ENCODE measurements at places on chromosomes 3 and 15.
A peak's percentile ranks its signal among the peaks of the same experiment; 100 is the strongest.

DNA sequence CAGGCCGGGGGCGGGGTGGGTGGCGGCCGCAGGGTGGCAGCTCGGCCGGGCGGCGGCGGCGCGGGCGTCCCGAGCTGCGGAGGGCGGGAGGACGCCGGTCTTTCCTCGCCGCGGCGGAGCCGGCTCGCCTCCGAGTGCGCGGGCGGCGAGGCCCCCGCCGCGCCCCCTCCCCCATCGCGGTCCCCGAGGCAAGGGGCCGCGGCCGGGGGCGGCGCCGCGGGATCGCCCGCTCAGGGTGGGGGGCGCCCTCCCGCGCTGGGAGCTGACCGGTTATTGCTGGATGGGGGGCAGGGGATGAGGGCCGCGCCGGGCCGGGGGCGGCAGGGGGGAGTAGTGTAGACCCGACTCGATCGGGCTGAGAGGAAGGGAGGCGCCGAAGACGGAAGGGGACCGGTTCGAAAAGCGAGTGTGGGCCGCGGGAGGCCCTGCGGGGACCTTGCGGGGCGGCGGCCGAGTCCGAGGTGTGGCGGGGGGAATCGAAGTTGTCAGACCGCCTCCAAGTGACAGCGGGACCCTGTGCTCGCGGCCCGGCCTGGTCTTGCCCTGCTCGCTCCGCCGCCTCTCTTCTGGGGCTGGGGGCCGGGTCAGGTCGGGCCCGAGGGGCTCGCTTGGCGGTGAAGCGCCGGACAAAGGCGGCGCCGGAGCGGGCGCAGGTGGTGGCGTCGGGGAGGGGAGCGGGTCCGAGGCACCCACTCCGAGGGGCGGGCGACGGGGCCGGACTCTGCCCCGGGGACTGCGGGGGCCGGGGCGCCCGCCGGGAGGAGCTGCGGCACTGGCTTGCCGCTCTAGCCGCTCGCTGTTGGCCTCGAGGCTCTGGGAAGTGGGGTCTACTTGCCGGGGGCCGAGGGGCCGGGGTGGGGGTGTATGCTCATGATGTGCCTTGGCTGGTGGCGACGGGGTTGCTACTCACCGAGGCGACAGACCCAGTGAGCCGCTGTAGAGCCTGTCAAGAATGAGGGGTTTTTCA, 1.1 kb downstream of the BAHD1 start:
- DNase-seq: peak; percentile 21

DNA sequence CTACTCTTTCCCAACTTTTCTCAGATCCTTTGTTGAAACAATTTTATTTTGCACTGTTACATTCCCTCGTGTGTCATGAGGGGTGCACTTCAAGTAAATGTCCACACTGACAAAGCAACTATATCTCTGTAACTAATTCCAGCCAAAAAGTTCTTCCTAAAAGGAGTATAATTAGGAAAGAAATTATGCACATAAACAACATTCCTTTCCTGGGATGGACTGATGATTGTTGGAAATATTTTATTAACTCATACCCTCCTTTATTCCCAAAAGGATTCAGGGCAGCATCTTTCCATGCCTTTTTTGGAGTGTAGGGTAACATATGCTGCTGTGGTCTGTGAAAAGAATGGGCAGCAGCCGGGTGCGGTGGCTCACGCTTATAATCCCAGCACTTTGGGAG, 426.1 kb upstream of the THBS1 start:
- no peak for DNase-seq

GRCh38 chr3:13420831-13421765, 976 bp upstream of the NUP210 start:
- peak; percentile 60 for DNase-seq

- no peak for DNase-seq
These were observed 130.4 kb downstream of the ZNF385D start for GRCh38 chr3:21620511-21621155.

DNA sequence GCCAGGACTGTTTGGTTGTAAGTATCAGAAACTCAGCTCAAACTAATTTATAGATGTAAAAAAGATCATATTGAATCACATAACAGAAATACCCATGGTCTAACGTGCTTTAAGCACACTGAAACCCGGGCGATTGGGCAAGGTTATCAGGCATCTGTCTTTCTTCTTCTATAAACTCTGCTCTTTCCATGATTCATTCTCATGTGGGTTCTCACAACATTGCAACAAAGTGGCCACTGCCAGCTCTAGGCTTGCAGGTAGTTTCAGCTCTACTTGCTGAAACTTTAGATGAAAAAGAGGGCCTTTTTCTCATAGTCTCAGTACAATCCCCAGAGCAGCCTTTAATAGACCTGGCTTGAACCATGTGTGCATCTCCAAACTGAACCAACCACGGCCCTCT, 456.1 kb downstream of the MFSD1 start:
- DNase-seq: no peak

DNA sequence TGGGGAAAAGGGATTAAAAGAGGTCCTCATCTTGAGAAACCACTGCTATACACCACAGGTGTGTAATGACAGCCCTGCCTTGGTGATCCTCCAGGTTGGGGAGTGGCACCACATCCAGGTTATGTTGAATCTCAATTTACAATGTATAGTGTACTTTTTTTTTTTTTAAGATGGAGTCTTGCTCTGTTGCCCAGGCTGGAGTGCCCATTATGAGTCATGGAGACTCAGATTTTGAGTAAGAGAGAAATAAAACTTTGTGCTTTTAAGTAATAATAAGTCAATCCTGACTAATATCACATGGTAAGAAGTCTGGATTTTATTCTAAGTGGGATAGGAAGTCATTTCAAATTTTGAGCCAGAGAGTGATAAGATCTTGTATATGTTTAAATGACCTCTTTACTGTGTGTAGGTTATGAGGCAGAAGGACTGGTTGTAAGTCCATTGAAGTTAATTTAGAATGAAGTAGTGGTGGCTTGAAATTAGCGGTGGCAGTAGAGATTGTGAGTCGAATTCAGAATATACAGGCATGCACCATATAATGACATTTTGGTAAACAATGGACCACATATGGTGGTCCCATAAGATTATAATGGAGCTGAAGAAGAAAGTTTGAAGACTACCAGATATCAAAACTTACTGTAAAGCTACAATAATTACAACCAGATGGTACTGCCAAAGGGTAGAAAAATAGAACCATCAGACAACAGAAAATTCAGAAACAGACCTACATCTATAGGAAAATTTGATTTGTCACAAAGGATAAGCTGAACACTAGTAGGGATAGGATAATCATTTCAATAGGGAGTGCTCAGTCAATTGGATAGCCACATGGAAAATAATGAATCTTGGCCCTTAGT, 20.7 kb downstream of the POPDC2 start:
- no peak for DNase-seq

GRCh38 chr3:102238362-102238761, 196.5 kb upstream of the ZPLD1 start:
- DNase-seq: no peak

GRCh38 chr3:190120269-190121060, at the start of gene P3H2:
Gene P3H2 (minus strand): TSS chr3:190120897. CDS start chr3:190120731, 166 bp downstream.
- no peak for DNase-seq

DNA sequence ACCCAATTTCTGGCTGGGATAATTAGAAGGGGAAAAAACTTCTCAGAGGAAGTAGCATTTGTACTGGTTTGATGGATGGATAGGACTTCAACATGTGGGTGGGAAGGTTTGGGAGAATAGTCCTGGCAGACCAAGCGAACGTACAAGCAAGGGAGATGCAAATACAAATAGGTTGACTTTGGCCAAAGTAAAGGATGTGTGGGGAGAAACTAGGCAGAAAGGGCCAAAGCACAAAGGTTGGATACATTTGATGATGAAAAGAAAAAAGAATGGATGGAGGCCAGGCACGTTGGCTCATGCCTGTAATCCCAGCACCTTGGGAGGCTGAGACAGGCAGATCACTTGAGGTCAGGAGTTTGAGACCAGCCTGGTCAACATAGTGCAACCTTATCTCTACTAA, 63.4 kb downstream of the ERC2 start:
- DNase-seq: no peak

GRCh38 chr15:40380636-40381035, 1.9 kb upstream of the KNSTRN start:
- DNase-seq: no peak

GRCh38 chr3:54826251-54826691, 101.6 kb downstream of the LRTM1 start:
- DNase-seq: no peak

- DNase-seq: no peak
These were observed 759.2 kb upstream of the CFAP20DC start for GRCh38 chr3:59809016-59809415.

DNA sequence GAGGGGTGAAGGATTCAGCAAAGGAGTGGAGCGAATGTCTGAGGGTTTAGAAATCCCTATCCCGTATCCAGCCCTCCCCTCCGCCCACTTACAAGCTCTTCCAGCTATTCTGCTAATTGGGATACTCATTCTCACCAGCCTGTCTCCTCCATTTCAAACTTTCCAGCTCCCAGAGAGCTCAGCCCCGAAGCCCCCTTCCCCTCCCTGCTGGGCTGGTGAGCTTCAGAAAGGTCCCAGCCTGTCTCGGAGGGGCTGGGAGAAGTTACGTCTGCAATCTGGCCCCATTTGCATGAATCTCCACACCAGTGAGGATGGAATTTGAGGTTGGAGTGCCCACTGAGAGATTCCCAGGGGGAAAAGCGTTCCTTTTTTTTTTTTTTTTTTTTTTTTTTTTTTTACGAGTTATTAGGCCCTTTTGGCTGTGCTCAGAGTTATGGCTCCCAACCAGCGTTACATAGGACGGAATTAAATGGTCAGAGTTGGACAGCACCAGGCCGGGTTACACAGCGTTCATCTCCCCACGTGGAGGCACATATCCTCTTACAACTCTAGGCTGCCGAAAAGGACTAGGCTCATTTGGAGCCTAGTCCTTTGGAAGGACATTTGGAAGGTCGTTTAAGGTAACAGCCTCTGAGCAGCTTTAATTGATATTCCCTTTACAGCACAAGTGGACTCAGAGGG, 34.6 kb downstream of the FGD5 start:
- no peak for DNase-seq

DNA sequence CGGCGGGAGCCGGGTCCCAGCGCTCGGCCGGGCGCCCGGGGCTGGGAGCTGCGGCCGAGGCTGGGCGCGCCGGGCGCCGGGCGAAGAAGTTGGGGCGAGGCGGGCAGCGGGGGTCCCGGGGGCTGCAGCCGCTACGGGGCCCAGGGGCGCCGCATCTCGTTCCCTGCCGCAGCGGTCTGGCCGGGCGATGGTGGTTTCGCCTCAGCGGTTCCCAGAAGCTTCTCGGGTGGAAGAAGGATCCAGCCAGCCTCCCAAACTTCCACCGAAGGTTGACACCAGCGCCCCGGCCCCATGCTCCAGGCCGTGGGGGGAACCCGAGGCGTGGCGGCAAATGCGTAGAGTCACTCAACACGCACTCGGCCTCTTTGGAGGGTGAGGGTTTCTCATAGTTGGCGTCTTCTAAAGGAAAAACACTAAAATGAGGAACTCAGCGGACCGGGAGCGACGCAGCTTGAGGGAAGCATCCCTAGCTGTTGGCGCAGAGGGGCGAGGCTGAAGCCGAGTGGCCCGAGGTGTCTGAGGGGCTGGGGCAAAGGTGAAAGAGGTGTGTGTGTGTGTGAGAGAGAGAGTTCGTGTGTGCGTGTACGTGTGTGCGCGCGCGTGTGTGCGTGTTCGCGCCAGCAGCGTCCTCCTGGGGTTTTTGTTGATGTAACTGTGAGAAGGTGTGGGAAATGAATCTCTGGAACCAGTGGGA, 940 bp downstream of the BOC start:
- DNase-seq: no peak

DNA sequence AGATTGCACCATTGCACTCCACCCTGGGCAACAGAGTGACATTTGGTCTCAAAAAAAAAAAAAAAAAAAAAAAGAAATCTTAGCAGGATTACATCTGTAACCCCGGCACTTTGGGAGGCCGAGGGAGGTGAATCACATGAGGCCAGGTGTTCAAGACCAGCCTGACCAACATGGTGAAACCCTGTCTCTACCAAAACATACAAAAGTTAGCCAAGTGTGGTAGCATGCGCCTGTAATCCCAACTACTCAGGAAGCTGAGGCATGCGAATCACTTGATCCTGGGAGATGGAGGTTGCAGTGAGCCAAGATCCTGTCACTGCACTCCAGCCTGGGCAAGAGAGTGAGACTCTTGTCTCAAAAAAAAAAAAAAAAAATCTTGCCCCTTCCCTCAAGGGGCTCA, 40.4 kb downstream of the LIPC start:
- DNase-seq: no peak

- DNase-seq: no peak
These were observed 17.7 kb downstream of the FOXB1 start for GRCh38 chr15:60021589-60022378.

DNA sequence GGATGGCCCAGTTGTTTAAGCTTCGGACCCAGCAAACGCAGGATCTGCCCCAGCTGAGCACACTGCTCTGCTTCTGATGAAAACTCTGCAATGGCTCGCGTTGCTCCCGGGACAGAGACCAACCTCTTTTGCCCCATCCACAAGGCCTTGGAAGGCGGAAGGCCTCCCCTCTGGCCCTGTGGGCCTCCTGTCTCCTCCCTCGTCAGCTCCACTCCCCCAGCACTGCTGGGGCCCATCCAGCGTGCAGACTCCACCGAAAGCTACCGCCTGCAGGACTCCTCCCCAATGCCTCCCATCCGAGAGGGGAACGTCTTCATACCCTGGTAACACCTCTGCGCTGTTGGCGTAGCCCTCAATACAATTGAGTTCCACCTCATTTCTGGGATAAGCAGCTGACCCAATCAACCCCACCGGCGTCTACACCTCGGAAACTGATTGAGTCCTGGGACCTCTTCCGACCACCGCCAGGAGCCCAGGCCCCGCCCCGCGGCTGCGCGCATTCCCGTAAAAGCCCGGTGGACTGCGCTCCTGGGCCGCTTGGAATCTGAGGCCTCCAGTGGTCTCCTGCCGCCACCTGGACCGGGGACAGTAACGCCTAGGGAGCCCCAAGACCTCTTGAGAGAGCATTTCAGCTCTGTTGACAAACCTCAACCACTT, at the start of gene PRR23E:
Gene PRR23E (plus strand): TSS at position 556 of the 657 bp plus-strand sequence. CDS start 3,555 bp downstream, outside the sequence.
- no peak for DNase-seq

Measured in activated gamma-delta T cell treated with Interleukin-2 at 50 U/mL for 16 hours (primary cell).